ENCODE measurements at places on chromosomes 16 and 17.

DNA sequence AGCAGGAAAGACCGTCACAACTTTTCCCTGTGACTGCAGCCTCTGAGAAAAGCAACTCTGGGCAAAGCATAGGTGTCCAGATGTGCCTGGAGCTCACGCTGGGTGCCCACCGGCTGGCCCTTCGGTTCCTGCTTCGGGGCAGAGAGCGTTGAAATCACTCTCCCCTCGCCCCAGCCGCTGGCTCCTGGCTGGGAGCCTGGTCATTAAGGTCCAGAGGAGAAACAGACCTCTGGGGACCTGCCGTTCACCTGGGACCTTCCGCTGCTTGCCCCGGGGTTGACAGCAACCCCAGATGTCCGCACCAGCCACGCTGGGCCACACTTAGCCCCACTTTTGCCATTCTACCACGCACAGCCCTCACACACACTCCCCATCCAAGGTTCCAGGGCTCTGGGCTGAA is 13.1 kb downstream of the MRM3 start:
- no peaks in the 10 kb centered on the region for H3K27me3 ChIP-seq
- peak; percentile 84 for DNase-seq
- peak overlapping the region; percentile 76 for H3K27ac ChIP-seq
- H3K36me3 ChIP-seq, result no peaks in the 10 kb centered on the region

DNA sequence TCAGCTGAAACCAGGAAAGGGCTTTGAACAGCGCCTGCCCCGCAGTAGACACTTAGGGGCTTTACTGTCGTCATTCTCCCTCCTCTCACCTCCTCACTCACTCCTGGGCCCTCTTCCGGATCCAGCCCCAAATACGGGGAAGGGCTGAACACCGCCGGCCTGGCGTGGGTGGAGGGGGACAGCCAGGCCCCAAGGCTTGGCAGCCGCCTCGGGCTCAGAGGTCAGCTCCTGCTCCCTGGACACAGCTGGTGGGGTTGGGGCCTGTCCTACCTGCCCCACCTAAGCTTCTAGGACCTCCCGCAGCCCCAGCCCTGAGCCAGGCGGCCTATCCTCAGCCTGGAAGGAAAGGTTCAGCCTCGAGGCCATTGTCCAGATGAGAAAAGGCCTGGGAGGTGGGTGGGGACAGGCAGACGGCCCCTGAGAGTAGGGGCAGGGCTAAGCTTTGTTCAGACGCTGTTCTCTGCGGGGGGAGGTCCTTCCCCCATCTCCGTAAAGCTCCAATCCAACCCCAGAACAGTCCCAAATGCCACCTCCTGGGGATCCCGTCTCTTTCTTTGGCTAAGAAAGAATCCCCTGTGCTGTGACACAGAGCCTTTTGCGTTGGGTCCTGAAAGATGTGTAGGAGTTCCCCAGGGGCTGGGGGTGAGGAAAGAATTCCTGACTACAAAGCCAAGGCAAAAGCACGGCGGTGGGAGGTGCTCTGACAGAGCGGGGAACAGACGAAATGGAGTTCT is 881 bp upstream of the LLGL1 start:
- H3K4me1 ChIP-seq, result peaks cover 22% of the 10 kb centered on the region
- DNase-seq, result no peak
- H3K27me3 ChIP-seq, result no peaks in the 10 kb centered on the region
- H3K36me3 ChIP-seq, result no peaks in the 10 kb centered on the region

- H3K27me3 ChIP-seq, result no peaks in the 10 kb centered on the region
- H3K27ac ChIP-seq, result peak overlapping the region; percentile 95
- H3K4me3 ChIP-seq, result peak overlapping the region; percentile 98
- no peak for DNase-seq
- no peaks in the 10 kb centered on the region for H3K36me3 ChIP-seq
These were observed 1.5 kb downstream of the TEX2 start for GRCh38 chr17:64261417-64262145.

DNA sequence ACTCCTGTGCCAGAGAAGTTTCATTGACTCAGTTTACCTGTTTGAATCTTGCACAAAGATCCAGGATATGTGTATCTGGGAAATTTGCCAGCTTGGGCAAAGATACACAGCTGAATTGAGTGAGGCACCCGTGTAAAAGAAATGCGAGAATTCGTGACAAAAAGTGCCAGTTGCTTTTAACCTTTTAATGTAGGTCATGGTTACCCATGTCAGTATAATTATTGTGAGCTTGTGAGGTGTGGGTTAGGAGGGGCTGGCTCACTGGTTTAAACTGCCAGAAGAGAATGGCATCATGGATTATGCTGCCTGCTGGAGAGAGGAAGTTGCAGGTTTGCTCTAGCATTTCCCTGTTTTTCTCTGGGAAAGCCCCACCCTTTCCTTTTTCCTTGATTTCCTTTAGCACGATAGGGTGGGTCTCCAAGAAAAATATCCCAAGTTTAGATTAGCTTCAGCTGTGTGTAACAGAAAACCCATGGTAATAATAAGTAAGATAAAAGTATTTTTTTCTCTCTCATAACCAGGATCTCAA is 24.8 kb upstream of the NDRG4 start:
- DNase-seq, result no peak
- H3K36me3 ChIP-seq, result no peaks in the 10 kb centered on the region
- no peak overlapping the region for H3K4me3 ChIP-seq
- H3K27me3 ChIP-seq, result no peaks in the 10 kb centered on the region
- no peaks in the 10 kb centered on the region for H3K4me1 ChIP-seq

GRCh38 chr16:89994389-89994720 is 24.9 kb downstream of the DBNDD1 start:
- H3K4me3 ChIP-seq, result no peak overlapping the region
- no peaks in the 10 kb centered on the region for H3K27me3 ChIP-seq
- no peak for DNase-seq
- H3K27ac ChIP-seq, result no peak overlapping the region
- H3K4me1 ChIP-seq, result no peaks in the 10 kb centered on the region
- H3K36me3 ChIP-seq, result peaks cover 38% of the 10 kb centered on the region

DNA sequence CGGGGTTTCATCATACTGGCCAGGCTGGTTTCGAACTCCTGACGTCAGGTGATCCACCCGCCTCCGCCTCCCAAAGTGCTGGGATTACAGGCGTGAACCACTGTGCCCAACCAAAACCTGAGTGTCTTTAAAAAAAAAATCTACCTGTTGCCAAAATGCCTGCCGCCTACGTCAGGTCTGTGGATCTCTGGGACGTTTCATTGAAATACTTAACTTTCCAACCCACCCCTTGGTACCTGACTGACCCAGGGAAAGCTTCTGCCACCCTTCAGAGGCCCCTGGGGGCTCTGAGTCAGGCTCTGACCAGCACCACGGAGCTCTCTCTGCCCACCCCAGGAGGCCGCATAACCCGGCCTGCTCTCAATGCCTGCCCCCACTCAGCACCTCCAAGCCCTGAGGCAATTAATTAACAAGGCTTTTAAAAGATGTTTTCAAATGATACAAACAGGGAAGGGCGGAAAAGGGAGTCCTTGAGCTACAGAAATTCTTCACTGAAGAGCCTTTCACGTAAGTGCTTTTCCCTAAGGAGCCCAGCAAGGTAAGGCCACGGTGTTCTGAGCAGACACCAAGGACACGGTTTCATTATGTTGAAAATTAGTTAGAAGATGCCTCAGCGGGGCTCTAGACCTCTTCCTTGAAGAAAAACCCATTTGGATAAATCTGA is 29.3 kb upstream of the GSG1L start:
- H3K4me1 ChIP-seq, result no peaks in the 10 kb centered on the region
- no peak for DNase-seq
- no peak overlapping the region for H3K4me3 ChIP-seq
- H3K27me3 ChIP-seq, result no peaks in the 10 kb centered on the region
- H3K36me3 ChIP-seq, result no peaks in the 10 kb centered on the region
- H3K27ac ChIP-seq, result no peak overlapping the region

- no peak for DNase-seq
- peaks cover 7% of the 10 kb centered on the region for H3K4me1 ChIP-seq
- no peak overlapping the region for H3K4me3 ChIP-seq
- no peaks in the 10 kb centered on the region for H3K27me3 ChIP-seq
These were observed 15.9 kb downstream of the HASPIN start for GRCh38 chr17:3739422-3740124.

DNA sequence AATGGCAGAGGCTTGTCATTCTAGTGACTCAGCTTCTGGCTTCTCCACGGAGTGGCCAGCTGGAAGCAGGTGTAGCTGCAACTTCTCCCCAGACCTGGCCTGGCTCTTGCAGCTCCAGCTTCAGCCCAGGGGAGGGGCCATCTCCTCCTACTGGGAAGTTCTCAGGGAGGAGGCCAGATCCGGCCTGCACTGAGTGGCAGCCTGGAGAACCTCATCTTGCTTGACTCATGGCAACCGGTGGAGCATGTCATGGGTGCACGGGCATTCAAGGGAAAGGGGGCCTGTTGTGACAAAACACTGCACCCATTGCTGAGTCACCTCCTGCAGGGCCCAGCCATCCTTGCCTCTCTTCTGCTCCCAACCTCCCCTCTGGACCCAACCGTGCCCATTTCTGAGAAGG is 273.9 kb upstream of the MAF start:
- H3K27ac ChIP-seq, result no peak overlapping the region
- no peak for DNase-seq
- no peaks in the 10 kb centered on the region for H3K36me3 ChIP-seq
- H3K4me1 ChIP-seq, result peaks cover 5% of the 10 kb centered on the region

DNA sequence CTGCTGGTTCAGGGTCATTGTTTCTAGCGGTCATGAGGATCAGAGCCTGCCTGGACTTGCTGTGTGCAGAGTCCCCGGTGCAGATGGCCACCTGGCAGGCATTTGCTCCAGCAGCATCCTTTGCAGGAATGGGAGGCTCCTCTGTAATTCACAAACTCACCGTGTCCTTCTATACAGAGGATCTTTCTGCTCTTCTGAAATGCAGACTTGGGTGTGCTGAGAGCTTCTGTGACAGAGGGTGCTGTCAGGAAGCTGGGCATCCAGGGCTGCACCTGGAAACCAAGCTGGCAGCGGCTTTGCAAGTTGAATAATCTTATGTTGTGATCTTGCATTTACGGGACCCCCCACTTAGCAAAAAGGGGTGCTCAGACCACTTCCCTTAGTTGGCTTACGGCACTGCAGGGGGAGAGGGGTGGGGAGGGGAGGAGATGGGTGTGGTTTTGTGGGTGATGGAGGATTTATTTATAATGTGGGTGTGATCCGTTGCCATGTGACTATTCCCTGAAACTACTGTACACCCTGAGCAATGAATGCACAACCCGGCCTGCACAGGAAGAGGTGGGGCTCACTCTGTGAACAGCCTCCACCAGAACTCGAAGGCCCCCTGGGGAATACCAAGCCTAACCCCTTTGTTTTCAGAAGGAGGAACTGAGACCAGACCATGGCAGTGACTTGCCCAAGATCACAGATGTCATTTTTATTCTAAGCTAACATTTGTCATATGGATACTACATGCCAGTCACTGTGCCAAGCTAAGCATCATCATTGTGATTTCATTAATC is 178.3 kb downstream of the PRKCB start:
- no peaks in the 10 kb centered on the region for H3K36me3 ChIP-seq
- no peaks in the 10 kb centered on the region for H3K27me3 ChIP-seq
- no peak overlapping the region for H3K27ac ChIP-seq
- no peak for DNase-seq

DNA sequence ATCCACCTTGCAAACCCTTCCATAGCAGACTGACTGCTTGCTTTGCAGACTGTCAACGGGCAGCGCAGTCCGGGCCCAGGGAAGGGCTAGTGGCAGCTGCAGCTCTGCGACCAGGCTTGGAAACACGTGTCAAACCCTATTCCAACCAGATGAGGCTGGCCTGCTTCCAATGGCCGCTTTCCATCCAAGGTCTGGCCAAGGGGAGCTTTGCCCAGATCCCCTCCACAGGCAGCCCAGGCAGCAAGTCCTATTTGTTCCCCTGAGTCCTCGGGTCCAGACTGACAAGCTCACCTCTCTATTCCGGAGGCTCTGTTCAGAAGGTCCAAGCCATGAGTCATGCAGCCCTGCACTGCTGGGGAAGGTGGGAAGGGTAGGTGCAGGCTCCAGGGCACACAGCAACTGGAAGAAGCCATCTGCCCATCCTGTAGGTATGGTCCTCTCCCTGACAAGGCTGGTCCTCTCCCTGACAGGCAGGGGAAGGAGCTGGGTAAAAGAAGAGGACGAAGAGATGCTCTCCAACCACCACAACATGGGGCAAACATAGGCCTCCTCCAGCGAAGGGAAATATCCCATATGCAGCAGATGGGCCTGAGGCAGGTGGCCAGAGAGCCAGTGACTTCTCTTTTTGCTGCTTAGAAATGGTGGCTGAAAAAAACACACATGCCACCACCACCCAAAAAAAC is 22.6 kb upstream of the AXIN2 start:
- no peak for DNase-seq
- H3K4me1 ChIP-seq, result peaks cover 46% of the 10 kb centered on the region
- no peaks in the 10 kb centered on the region for H3K27me3 ChIP-seq
- H3K4me3 ChIP-seq, result no peak overlapping the region

- H3K4me3 ChIP-seq, result no peak overlapping the region
- no peak overlapping the region for H3K27ac ChIP-seq
- no peaks in the 10 kb centered on the region for H3K27me3 ChIP-seq
These were observed 45.0 kb upstream of the ARHGAP44 start for GRCh38 chr17:12744298-12744697.

GRCh38 chr16:4328046-4328781 is 12.3 kb downstream of the GLIS2 start:
- H3K27ac ChIP-seq, result peak overlapping the region; percentile 93
- H3K36me3 ChIP-seq, result peaks cover 10% of the 10 kb centered on the region
- H3K27me3 ChIP-seq, result no peaks in the 10 kb centered on the region
- H3K4me1 ChIP-seq, result peaks cover 63% of the 10 kb centered on the region
- no peak for DNase-seq
- H3K4me3 ChIP-seq, result peak overlapping the region; percentile 60

DNA sequence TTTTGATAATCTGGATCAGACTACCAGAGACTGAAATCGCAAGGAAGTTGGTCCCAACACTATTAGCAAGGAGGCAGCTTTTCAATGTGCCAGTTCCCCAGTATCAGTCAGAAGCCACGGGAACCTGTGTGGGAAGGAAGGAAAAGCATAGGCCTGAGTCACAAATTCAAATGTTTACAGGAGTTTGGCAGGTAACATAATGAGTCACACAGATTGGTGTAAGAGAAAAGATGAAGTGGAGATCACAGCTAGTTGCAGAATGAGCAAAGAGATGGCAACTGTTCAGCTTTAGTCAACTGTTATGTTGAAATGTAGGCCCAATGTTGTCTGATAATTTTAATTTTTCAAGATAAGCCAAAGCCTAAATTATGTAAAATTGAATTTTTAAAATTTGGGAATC is 28.1 kb upstream of the ITGA2B start:
- H3K36me3 ChIP-seq, result peaks cover 34% of the 10 kb centered on the region
- no peak for DNase-seq
- no peak overlapping the region for H3K4me3 ChIP-seq
- H3K27ac ChIP-seq, result no peak overlapping the region
- no peaks in the 10 kb centered on the region for H3K4me1 ChIP-seq
- no peaks in the 10 kb centered on the region for H3K27me3 ChIP-seq

- H3K27me3 ChIP-seq, result no peaks in the 10 kb centered on the region
- H3K4me1 ChIP-seq, result peaks cover 17% of the 10 kb centered on the region
- H3K4me3 ChIP-seq, result no peak overlapping the region
- no peak overlapping the region for H3K27ac ChIP-seq
These were observed 32.4 kb downstream of the RAB11FIP3 start for GRCh38 chr16:457732-458400.

DNA sequence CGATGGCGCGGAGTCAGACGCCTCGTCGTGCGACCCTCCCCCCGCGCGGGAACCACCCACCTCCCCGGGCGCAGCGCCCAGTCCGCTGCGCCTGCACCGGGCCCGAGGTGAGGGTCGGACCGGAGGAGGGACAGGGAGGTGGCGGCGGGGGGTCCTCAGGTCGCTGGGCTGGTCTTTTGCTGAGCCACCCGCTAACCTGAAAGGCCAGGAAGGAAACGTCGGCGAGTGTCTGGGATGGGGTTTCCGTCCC is 4.9 kb downstream of the TBX2 start:
- H3K27me3 ChIP-seq, result peaks cover 7% of the 10 kb centered on the region
- no peaks in the 10 kb centered on the region for H3K36me3 ChIP-seq
- peak overlapping the region; percentile 83 for H3K27ac ChIP-seq
- no peak for DNase-seq
- peak overlapping the region; percentile 41 for H3K4me3 ChIP-seq

All from vagina (tissue), 2 donors.